ENCODE measurements at places on chromosomes 1 and 21.

- DNase-seq, result no peak
These were observed 1.5 kb downstream of the MED8 start for GRCh38 chr1:43387976-43388599.

- DNase-seq, result no peak
These were observed 40.6 kb upstream of the RAB4A start for GRCh38 chr1:229230140-229230892.

DNA sequence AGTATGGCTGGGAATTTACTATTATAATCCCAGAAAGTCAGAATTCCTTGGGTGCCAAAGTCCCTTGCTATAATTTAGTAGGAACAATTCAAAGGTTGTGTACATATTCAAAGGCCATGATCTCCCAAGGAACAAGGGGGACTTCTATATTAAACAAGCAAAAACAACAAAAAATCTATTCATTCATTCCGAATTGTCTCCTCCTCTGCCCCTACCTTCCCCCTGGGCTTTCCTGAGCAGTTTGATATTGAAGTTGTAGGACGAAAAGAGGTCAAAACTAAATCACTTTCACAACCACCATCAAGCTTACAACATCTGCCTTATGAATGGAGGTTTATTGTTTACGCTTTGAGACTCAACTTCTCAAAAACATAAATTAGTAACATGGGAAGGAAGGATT, 35.3 kb upstream of the SOD1 start:
- no peak for DNase-seq

DNA sequence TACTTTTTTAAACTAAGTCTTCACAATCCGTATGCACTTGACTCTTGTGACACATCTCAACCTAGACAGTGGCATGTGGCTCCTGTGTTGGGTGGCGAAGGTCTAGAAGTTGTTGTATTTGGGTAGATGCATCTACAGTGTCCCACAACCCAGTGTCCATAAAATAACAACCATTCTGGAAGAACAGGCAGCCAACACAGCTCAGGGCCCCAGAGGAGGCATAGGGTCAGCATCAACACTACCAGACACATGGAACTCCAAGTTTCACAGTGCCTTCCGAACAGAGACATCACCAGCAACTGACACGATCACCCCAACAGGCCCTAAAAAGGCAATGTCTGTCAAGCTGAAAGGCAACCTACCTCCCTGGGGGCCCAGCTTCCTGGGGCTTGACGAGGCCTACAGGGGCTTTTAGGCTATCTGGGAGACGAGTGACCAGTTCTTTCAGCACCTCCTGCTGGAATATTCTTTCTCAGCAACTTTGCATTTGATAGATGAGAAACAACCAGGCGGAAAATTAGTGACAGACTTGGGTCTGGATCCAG, 5.6 kb downstream of the SH3BP5L start:
- DNase-seq, result no peak

GRCh38 chr1:209870151-209870831, 42.5 kb downstream of the UTP25 start:
- no peak for DNase-seq

- DNase-seq, result no peak
These were observed 146.3 kb upstream of the RAB4A start for GRCh38 chr1:229124520-229125124.

DNA sequence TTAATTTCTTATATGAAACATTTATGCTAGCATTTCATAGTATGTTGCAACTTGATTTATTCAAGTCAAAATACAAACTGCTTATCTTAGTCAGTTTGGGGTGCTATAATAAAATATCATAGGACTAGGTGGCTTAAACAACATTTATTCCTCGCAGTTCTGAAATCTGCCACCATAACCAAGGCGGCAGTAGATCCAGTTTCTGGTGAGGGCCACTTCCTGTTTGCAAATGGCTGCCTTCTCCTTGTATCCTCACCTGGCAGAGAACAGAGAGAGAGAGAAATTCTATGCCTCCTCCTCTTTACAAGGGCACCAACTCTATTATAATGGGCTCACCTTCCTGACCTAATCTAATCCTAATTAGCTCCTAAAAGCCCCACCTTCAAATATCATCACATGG, 76.1 kb upstream of the RGS2 start:
- DNase-seq, result no peak

GRCh38 chr1:246214708-246215509, 292.2 kb downstream of the SMYD3 start:
- no peak for DNase-seq

GRCh38 chr1:221810406-221810805, 68.5 kb upstream of the DUSP10 start:
- no peak for DNase-seq

GRCh38 chr1:230609208-230609607, 33.1 kb upstream of the COG2 start:
- no peak for DNase-seq

DNA sequence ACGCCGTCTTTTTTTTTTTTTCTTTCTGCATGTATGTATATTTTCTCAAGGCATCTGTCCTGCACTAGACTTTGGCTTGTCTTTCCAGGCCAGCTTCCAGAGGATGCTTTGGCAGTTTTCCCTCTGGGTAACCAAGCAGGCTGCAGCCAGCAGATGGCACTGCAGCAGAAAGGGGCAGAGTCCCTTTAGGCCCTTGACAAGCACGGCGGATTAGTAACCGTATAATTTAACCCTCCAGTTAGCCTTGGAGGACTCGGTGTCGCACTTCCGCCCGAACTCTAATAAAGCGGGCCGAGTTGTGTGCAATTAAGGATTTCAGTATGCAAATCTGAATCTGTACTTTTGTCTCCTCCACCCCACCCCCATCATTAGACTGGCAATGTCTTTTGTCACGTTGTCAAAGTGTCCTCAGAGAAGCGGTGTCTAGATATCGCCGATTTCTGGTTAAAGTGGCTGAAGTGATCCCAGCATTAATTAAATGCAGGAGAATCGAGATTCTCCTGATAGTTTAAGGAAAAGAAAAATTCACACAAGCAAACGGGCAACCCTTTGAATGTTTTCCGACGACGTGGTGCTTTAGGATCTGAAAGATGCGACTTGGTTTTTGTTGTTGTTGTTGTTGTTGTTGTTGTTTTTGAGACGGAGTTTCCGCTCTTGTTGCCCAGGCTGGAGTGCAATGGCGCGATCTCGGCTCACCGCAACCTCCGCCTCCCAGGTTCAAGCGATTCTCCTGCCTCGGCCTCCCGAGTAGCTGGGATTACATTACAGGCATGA, 1.1 kb upstream of the TMEM167B start:
- DNase-seq, result peak; percentile 43

- no peak for DNase-seq
These were observed 15.1 kb downstream of the THBS3 start for GRCh38 chr1:155192346-155193274.

- no peak for DNase-seq
These were observed 25.2 kb downstream of the CLDN14 start for GRCh38 chr21:36454706-36455105.

- no peak for DNase-seq
These were observed 166.3 kb downstream of the DUSP10 start for GRCh38 chr1:221575605-221576004.

DNA sequence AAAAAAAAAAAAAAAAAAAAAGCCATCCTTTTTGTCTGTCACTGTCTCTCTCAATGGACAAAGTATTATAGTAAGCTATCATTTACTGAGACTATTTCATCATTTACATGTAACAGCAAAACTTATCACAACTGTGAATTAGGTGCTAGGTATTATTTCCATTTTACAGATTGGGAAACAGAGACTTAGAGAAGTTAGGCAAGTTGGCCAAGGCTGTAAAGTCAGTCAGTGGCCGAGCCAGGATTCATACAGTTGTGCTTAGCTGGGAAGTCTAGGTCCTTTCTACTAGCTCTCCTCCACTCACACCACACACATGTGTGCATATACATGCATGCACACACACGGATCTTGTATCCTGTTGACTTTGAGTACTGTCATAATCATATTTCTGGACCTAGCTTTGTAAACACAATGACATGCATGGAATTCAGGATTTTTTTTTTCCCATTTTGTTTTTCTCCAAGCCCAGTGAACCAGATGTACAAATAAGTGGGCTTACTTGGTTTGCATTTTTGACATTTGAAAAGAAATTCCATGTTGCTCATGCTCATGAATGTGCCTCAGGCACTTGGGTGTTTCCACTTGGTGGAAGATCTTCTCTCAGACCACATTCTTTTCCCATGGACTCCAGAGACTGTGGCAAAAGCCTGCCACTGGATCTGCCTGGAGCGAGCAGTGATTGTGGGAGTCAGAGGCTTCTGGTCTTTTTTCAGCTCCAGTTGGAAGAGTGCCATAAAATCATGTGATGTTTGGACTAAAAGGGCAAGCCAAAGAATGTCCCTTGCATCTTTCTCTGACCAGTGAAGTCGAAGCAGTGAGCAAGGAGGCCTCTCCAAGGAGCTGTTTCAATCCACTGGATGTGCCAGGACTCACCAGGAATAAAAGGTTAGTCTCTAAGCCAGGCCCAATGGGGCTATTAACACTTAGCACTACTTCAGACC, 61.7 kb upstream of the DNAJC6 start:
- no peak for DNase-seq

DNA sequence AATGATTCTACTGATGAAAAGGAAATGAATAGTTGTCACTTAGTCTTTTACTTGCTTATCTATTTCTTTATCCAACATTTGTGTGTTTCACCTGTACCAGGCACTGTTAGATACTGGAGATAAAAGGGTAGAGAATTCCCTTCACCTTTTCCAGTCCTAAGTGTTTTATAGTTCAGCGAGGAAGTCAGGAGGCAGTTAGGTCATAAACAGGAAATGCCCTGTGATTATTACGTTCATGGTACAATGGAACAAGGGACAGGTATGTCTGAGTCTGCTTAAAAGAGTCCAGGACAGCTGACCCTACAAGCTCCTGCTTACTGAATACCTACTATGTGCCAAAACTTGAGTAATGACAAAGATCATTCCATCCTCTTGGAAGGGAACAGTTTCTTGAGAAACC, 77.8 kb downstream of the TNR start:
- no peak for DNase-seq

DNA sequence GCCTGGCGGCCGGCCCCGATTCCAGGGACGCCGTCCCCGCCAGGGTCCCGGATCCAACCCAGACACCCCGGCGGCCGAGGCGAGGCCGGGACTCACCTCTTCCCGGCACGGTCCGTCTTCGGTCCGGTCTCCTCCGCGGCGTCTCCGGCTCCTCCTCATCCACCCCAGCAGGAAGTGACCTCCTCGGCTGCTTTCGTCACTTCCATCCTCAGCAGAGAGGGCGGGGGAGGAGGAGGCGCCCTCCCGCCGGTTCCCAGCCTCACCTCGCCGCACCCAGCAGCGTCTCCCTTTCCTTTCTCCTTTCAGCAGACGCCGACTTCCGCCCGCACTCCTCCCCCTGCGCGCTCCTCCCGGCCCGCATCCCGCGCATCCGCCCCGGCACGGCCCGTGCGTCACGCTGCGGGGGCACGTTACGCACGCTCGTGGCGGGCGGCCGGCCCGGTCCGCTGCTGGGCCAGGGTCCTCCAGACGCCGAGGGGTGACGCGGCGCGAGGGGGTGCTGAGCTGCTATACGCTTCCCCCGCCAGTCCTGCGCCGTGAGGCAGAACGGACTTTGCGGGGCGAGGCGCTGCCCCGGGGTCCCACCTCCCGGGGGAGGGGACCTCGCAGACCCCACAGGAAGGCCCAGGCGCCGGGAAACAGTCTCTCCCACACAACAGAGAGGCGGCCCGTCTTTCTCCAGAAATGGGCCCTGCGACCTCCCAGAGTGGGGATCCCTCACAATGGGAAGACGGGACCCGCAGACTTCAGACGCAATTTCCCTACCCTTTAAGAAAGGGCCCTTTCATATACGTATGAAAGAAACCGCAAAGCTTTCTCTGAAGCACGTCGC, at the start of gene ETV3:
Gene ETV3, minus strand, starts transcription at position 176 of the 832 bp plus-strand sequence. CDS start 2,043 bp downstream, outside the sequence.
- peak; percentile 73 for DNase-seq

- DNase-seq, result peak; percentile 24
These were observed 409 bp upstream of the HIVEP3 start for GRCh38 chr1:41919131-41919530.

- DNase-seq, result no peak
These were observed 49.8 kb downstream of the KCNJ15 start for GRCh38 chr21:38306433-38307141.

DNA sequence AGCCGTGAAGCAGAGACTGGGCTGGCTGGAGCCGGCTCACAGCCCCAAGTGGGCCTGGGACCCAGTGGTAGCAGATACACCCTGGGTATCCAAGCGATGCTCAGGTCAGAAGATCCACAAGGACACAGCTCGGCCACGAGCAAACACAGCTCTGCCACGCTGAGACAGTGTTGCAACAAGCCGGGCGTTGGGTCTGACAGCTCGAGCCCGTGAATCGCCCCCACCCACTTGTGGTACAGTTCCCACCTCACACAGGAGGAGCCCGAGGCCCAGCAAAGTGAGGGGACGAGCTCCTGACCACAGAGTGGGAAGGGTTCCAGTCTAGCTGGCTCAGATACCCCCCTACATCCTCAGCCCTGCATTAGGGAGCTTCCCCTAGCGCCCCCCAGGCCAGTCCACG, 8.9 kb upstream of the PRKCZ start:
- no peak for DNase-seq

DNA sequence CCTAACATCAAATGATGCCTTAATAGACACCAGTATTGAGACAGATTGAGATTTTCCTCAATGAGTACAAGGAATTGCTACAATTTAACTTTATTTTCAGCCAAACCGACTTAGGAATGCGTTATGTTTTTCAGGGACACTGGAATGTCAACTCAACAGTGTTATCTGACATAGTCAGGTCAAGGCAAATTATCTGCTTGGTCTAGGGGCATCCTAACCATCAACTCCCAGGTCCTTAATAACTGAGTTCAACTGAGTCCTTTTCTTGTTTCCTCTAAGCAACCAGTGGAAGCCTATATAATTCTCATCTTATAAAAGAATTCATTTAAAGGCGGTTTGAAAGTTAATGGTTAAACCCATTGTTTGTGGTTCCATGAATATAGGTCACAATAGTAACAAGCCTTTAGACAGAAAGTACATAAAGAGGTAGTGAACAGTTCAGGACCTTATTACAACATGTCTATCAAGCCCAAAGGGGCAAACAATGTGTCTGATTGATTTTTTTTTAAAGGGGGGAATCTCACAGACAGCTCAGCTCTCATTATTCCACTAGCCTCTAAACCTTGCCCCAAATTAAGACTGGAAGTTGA, 32.3 kb upstream of the NR5A2 start:
- DNase-seq, result no peak

- DNase-seq, result no peak
These were observed 42.0 kb downstream of the TBCE start for GRCh38 chr1:235409042-235409820.

- DNase-seq, result no peak
These were observed 18.1 kb downstream of the USP24 start for GRCh38 chr1:55197099-55197498.

GRCh38 chr1:222910699-222911098, 95.9 kb downstream of the DISP1 start:
- DNase-seq, result no peak

DNA sequence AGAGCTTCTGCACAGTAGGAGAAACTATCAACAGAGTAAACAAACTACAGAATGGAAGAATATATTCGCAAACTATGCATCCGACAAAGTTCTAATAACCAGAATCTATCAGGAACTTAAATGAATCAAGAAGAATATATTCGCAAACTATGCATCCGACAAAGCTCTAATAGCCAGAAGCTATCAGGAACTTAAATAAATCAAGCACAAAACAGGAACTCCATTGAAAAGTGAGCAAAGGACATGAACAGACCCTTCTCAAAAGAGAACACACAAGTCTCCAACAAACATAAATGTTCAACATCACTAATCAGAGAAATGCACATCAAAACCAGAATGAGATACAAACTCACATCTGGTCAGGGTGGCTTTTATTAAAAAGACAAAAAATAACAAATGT, 126.9 kb downstream of the VAV3 start:
- DNase-seq, result no peak

- DNase-seq, result no peak
These were observed 252.5 kb upstream of the IRF2BP2 start for GRCh38 chr1:234862360-234862943.

GRCh38 chr1:39525366-39526165, 34.1 kb downstream of the BMP8A start:
- DNase-seq, result peak; percentile 38
